ENCODE measurements at places on chromosomes 2 and 18.

DNA sequence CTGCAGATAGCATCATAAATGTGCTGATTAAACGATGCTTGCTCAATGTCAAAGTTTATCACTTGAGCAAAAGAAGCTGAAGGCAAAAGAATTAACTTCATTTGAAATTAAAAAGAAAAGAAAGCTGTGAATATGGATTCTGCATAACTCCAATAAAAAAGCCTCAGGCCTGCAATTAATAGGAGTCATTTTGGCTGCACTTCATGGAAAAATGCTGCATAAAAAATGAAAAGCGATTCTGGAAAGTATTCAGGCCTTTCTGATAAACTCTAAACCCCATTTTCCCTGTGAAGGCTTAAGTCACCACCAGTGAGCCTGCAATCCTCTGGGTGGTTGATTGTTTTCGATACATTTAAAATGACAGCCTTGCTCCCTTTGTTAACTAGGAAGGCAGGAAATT lies 1793.4 kb downstream of the SUCLG1 start:
- no peak for DNase-seq

DNA sequence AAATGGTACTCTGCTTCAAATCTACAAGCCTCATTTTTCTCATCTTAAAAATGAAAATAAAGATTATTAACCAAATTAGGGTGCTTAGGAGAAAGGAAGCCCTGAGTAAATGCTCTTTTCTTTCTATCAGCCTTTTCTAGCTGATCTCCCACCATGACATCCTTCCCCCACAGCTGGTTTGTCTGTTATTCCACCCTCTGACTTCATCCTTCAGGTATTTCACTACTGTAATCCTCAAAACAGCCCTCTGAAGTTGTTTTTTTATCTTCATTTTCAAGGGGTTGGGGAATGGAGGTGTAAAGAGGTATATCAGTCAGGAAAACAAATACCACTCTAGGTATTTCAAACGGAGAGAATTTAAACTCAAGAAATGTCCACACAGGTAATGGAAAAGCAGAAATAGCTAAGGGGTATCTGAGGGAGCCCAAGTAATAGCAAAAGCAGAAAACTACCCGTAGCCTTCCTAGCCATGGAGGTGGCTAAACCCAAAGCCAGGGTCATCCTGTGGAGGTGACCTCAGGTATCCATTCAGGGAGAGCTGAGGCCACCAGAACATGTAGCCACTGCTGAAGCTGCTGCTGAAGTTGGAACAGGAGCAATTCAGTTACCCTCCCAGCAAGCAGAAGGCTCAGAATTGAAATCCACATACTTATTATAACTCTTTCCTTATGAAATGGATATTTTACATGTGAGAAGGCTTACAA lies 990.9 kb upstream of the ACVR2A start:
- DNase-seq = no peak

- DNase-seq = no peak
Observed at GRCh38 chr2:120167272-120167671, 55.9 kb downstream of the TMEM185B start.

DNA sequence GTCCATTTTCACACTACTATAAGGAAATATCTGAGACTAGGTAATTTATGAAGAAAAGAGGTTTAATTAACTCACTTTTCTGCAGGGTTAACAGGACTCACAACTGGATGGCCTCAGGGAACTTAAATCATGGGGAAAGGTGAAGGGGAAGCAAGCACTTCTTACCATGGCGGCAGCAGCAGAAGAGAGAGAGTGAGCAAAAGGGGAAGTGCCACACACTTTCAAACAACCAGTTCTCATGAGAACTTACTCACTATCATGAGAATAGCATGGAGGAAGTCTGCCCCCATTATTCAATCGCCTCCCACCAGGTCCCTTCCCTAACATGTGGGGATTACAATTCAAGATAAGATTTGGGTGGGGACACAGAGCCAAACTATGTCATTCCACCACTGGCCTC lies 55.1 kb upstream of the NETO1 start:
- DNase-seq = no peak

GRCh38 chr2:44063033-44063432 lies 67.2 kb upstream of the LRPPRC start:
- no peak for DNase-seq

- no peak for DNase-seq
Observed at GRCh38 chr18:51006061-51006818, 23.8 kb upstream of the SMAD4 start.

- DNase-seq = no peak
Observed at GRCh38 chr18:52342456-52342855, 2.5 kb downstream of the DCC start.

DNA sequence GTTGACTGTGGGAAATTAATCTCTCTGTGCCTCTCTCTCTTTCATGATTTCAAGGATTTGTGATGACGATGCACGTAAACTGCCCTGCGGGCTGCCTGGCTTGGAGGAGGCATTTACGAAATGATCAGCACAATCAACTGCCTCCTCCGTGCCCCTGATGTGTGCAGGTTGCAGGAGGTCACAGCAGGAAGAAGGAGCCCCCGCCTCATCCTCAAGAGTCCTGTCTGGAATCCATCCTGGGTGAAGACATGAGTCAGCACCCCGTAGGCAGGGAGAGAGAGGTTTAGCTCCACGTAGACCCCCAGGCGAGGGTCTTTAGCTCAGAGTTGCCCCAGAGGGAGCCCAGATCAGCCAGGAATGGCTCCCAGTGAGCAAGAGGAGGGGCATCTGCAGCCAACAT lies 17.1 kb upstream of the TEX51 start:
- no peak for DNase-seq

- no peak for DNase-seq
Observed at GRCh38 chr2:5609201-5609600, 83.0 kb upstream of the SOX11 start.

- DNase-seq = no peak
Observed at GRCh38 chr18:62702259-62702658, 13.1 kb upstream of the PHLPP1 start.

DNA sequence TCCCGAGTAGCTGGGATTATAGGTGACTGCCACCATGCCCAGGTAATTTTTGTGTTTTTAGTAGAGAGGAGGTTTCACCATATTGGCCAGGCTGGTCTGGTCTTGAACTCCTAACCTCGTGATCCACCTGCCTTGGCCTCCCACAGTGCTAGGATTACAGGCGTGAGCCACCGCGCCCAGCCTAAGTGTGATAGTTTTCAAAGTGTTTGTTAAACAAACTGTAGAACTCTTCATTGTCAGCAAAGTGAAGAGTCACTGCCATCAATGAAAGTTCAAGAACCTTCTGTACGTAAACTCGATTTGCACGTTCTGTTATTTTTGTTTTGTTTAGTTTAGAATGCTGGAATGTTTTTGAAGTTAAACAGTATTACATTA lies 18.0 kb upstream of the SOS1 start:
- DNase-seq = no peak

DNA sequence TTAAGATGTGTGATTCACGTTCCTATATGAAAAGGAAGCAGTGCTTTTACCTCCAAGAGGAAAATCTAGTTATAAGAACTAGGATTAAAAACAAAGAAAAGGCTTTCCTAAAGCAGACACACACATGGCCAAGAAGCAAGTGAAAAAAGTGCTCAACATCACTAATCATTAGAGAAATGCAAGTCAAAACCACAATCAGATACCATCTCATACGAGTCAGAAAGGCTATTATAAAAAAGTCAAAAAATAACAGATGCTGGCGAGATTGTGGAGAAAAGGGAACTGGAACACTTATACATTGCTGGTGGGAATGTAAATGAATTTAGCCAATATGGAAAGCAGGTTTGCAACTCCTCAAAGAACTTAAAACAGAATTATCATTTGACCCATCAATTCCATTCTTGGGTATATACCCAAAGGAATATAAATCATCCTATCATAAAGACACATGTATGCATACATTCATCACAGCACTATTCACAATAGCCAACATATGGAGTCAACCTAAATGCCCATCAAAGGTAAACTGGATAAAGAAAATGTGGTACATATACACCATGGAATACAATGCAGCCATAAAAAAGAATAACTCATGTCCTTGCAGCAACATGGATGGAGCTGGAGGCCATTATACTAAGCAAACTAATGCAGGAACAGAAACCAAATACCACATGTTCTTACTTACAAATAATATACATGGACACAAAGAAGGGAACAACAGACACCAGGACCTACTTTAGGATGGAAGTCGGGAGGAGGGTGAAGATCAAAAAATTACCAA lies 285.3 kb downstream of the RAD51AP2 start:
- no peak for DNase-seq
